ENCODE measurements at places on chromosomes 2 and 18. TPM values are rescaled to one million over a fixed set of nuclear protein-coding genes. Genes with fewer than 3 reads are reported as not detected.

Gene BOK
- 39.3 TPM for total RNA-seq

Gene GKN1
- total RNA-seq: not detected

Gene FBLN7
- total RNA-seq: 2.2 TPM

Gene CLEC4F
- not detected for total RNA-seq

Gene CTAGE1
- total RNA-seq: not detected

Gene PRKAG3
- not detected for total RNA-seq

Gene IMMT
- 106 TPM for total RNA-seq

Gene GAREM1
- 0.86 TPM for total RNA-seq

Gene CRYGD
- not detected for total RNA-seq

Gene RIOK3
- 41.4 TPM for total RNA-seq

Gene EGR4
- total RNA-seq: not detected

Gene LOXL3
- total RNA-seq: 12.4 TPM

Gene AQP12A
- total RNA-seq: not detected
